ENCODE measurements at places on chromosomes 16 and 17.

DNA sequence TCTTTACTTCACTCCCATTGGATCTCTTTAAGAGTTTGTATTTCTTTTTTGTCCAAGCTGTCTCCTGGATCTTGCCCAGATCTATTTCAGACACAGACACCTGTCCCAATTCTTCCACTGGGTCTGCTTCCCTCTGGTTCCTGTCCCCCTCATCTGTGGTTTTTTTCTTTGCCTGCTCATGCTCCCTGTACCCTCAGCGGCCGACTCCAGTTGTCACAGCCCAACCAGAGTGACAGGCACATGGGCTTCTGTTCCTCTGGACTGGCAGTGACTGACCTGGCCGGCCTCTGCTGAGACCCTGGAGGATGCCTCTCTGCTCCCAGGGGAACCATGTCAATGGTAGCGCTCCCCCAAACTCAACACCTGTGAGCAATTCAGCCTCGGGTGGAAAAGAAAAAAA, 142.6 kb downstream of the WSCD1 start:
- DNase-seq = no peak

GRCh38 chr17:299546-299945, 53.1 kb downstream of the RPH3AL start:
- DNase-seq = no peak

DNA sequence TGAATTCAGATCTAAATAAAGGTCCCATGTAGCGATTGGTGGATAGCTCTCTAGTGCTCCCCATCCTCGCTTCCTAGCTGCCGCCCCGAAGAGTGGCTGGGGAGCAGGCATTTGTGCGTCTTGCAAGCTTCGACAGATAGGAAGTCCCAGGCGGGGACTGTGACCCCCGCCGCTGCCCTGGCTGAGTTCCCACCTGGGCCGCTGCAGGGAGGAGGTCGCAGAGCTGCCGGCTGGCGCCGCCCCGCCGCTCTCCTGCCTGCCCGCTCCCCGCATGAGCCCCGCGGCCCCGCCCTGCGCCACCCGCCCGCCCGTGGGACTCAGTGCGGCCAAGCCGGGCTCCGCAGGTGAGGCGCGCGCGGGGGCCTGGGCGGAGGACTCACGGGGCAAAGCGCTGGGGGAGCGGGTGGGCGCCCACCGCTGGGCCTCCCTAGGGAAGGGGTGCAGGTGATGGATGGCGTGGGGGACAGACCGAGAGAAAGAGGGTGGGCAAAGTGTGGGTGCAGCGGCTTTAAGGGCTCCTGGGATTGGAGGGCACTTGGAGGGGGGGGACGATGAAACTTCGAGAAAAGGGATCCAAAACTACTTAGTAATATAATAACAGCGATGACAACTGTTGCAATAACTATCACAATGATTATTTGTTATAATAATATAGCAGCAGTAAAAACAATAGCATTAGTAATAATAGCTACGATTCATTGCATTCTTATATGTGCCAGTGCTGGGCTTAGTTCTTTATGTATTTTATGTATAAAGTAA, at the start of gene OTOA:
OTOA (plus strand) TSS at position 80 of the 759 bp plus-strand sequence. CDS start 14,547 bp downstream, outside the sequence.
- DNase-seq = no peak

- no peak for DNase-seq
Measured at GRCh38 chr16:48892893-48893292, 282.9 kb upstream of the N4BP1 start.

DNA sequence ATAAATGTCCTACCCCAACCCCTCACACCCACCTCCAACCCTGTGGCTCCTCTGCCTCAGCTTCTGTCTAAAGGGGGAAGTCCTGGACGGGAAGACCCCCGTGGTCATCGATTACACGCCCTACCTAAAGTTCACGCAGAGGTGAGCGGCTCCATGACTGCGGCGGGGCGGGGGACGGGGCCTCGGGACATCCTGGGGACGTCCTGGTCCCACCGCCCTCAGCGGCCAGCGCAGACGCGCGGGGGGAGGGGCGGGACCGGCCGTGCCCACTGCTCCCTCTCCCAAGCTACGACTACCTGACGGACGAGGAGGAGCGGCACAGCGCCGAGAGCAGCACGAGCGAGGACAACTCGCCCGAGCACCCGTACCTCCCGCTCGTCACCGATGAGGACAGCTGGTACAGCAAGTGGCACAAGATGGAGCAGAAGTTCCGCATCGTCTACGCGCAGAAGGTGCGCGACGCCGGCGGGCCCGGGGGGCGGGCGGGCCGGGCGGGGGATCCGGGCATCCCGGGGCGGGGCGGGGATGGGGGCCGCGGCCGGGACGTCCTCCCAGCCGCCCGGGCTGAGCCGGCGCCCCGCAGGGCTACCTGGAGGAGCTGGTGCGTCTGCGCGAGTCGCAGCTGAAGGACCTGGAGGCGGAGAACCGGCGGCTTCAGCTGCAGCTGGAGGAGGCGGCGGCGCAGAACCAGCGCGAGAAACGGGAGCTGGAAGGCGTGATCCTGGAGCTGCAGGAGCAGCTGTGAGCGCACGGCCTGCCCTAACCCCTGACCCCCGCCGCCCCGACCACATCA, 6.7 kb downstream of the RUNDC3A start:
- DNase-seq = no peak

DNA sequence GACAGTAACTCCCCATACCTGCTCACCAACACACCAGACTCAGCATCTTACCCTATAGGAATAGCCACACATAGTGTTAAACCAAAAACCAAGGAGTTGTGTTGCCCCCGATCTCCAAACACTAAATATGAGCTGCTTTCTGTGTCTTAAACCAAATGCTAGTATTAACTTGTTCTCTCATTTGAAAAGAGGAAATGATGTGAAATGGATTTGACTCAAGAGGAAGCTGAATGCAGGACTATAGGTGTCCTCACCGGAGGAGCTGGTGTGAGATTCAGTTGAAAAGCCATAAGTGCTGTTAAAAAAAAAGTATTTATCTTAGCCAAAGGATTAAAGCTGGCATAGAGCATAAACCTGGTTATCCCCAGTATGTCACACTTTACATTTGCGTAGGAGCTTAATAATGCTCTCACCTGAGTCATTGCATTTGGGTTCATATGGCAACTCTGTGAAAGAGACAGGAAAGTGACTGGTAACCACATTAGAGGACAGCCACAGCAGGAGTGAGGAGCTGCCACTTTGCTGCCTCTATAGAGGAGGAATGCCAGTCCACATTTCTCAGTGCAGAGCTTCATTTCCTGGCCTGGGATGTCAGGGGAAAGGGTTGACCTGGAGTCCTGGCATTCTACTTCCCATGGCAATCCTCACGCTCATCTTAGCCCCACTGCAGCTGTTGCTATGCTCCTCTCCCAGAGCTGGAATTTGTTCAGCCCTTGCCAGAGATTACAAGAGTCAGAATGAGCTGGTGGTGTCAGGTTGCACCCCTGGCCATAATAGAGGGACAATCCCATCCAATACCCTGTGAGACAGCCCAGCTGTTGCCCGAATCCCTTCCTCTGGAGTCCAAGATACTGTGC, 143.3 kb upstream of the ANKFN1 start:
- DNase-seq = no peak

GRCh38 chr16:1545044-1546040, 11.9 kb downstream of the TMEM204 start:
- peak; percentile 15 for DNase-seq

- DNase-seq = peak; percentile 41
Measured at GRCh38 chr17:5225668-5226457, 8.8 kb downstream of the SCIMP start.

DNA sequence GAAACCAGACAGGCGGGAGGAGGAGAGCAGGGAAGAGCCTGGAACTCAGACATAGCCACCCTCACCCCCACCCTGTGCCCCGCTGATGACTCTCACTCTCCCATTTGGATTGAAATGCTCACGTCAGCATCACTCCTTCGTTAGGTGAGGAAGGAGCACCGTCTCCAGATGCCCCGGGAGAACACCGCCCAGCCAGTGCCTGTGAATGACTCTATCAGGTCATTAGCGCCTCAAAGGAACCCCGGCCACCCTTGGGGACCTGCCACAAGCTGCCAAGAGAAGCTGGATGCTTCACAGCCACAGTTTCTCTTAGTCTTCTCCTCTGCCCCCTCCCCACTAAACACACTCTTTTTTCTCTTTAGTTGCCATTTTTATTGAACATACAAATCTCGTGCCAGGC, 66.0 kb downstream of the CACNG3 start:
- DNase-seq = no peak

DNA sequence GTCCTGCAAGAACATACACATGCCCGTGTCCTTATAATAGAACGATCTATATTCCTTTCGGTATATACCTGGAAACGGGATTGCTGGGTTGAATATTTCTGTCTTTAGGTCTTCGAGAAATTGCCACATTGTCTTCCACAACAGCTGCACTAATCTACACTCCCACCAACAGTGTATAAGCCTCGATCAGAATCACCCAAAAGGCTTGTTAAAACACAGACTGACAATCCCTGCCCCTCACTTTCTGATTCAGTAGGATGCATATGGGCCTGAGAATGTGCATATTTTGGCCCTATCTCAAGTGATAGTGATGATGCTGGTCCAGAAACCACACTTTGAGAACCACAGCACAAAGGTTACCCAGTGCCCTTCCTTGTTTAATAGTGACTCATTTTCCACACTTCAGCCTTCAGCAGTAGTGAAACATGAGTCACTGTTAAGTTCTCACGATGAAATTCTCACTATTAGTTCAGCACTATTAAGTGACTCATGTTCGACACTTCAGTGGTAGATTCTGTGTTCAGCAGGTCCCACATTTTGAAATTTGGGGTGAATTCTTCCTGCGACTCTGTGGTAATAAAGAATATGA, 215.6 kb downstream of the GRIN2A start:
- no peak for DNase-seq

DNA sequence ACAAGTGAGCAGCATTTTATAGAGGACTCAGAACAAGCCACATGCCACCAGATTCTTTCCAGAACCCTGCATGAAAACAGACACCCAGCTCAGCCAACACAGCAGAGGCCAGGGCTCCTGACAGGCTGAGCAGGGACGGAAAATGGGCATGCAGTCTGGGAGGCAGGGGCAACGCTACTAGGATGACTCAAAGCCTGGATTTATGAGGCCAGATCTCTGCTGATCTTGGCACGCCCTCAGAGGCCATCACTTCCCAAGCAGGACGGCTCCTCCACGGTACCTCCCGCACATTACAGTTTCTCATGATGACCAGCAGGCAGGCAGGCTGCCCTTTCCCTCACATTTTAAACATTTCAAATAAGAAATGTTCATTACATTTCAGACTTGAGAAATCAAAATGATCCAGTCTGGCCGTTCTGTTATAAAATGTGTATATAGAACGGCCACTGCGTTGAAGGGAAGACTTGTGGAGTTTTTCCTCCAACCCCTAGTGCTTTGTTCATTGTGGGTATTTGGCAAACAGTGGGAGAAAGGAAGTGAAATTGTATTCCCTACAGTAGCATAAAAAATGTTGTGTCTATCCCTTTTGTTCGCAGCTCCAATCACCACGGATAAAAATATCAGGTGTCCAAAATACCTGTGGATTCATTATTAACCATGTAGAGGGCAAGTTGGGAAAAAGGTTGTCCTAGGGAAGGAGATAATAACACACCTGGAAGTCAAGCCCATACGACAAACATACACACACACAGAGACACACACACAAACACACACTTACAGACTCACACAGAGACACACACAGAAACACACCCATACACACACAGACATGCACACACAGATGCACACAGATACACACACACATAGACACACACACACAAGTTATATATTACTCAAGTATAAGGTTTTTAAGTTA, 64.8 kb upstream of the ADAMTS18 start:
- no peak for DNase-seq

- no peak for DNase-seq
Measured at GRCh38 chr17:76122431-76123190, 18.4 kb downstream of the FOXJ1 start.

GRCh38 chr16:50228364-50228868, 37.9 kb upstream of the ADCY7 start:
- no peak for DNase-seq

DNA sequence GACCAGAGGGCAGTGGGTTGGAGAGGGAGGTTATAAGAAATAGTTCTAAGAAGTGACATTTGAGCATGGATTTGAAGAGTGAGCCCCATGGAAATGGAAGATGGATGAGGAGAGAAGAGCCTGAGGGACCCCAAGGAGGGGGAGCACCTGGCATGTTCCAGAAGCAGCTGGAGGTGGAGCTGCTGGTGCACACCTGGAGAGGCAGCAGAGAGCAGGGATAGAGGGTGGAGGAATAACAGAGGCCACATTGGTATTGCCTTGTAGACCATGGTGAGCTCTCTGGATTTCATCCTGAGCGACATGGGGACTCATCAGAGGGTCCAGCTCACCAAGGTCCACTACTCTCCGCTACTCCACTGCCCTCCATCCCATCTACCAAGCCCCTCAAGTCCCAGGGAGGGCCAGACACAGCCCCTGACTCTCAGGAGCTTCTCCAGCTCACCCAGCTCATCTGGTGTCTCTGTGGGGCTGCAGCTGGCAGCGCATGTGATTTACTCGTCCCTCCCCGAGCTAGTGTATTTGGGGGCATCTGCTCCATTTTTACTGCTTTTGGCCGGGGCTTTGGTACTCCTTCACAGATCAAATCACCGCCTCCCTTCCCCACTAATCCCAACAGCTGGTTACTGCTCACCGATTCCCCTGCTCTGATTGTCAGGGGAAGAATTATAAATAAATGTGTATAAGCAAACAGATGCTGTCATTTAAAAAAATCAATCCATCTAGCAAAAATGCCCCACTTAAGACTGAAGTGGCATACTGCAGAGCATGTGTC, 22.1 kb upstream of the KDM8 start:
- no peak for DNase-seq

DNA sequence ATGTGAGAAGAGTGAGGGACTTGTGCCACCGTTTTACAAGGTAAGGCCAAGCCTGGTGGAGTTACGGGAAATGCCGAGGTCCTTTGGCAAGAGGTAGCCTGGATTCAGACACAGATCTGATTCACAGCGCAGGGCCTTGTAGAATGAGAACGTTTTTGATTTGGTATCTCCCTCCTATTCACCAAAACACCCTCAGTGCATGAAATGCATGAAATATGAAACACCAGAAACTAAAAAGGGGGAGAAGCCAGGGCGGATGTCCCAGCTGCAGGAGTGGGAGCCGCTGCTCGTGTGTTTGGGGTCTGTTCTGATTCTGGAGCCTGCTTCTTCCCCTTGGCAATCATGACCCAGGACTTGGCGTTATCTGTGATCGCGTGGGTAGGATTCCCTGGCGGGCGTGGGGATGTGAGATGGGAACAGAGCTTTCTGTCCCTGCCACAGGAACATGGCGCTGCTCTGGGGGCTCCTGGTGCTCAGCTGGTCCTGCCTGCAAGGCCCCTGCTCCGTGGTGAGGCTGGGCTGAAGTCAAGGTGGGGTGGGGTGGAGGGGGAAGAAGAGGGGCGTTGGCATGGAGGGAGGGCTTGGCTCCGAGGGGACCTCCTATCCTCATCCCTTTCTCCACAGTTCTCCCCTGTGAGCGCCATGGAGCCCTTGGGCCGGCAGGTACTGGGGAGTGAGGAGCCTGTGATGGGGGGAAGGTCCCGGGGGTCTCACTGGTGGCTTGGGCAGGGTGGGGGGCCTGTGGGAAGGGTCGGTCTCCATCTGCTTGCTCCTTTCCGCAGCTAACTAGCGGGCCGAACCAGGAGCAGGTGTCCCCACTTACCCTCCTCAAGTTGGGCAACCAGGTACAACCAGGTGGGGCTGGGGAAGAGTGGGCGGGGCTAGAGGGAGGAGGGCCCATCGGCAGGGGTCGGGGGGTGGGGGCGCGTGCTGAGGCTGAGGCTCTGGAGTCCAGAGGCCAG, 2.2 kb downstream of the SERPINF2 start:
- no peak for DNase-seq

Measured in pons (tissue), 1 donor.